Dermis blood vessel endothelial cell (primary cell): ENCODE measurements at places on chromosomes 11 and 22. TPM values are rescaled to one million over a fixed set of nuclear protein-coding genes. Genes with fewer than 3 reads are reported as not detected.

LRRN4CL gene
- 0.34 and 0.51 TPM in 2 replicates for total RNA-seq

GRCh38 chr22:49867303-49868265 is 13.9 kb downstream of the ZBED4 start:
- no peak for DNase-seq

DNA sequence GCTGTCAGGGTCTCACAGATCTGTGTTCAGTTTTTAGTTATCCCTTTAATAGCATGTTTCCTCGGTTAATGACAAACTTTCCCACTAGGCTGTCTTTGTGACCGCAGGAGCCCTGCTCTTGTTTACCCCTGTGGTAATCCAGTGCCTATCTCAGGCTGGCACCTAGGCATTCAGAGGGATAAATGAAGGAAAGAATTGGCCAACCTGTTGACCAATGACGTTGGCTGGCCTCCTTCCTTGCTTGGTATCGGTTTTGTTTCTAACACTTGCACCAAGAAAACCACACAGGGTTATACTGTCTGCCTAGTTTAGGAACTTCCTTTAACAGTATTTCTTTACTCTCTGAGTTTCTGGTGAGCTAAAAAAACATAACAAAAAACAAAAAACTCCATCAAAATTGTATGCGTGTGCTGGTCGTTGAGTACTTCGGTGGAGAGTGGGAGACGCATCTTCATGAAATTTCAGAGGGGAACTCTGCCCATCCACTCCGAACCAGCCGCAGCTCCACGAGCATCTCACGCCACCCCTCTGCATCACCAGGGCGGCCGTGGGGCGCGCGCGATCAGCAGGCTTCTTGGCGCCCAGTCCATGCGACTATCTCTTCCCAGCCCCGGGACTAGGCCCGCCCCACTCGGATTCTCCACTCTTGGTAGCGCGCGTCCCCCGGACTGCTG is 563 bp upstream of the ENDOD1 start:
- no peak for DNase-seq

DNA sequence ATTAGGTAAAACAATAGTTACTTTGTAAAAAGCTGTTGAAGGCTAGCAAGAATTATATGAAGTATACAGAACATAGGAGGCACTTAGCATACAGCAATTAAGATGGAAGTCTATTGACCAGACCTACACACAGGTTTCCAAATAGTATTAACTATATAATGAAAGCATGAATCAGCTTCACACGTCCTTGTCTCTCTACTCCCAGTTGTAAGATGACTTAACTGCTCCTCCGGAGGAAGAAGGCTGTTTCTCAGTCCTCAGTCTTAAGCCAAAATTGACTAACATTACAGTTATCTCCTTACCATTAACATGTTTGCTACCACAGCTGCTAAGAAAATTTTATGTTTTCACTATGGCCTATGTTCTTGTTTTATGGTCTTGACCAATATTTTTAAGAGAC is 24.7 kb downstream of the SIK3 start:
- no peak for DNase-seq

DNA sequence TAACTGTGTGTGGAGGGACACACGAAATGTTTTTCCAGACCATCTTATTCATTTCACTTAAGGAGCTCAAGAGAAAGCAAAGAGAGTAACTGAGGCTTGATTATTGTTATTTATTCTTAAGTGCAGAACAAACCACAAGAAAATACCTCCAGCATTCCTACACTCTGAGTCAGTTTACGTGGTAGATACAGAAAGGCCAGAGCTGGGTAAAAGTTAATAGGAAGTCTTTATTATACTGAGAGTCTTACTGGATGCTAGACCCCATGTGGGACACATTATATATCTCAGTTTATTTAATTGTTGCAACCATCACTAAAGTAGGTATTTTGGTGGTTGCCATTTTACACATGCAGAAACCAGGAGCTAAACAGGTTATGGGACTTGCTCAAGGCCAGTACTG is 261.4 kb upstream of the POU2AF2 start:
- no peak for DNase-seq

KREMEN1 gene
- 0.56 and 0.68 TPM in 2 replicates for total RNA-seq

CARD18 gene
- total RNA-seq, result not detected in 2 replicates

GRCh38 chr11:102110761-102111010 is 439 bp downstream of the YAP1 start:
- no peak for DNase-seq

DNA sequence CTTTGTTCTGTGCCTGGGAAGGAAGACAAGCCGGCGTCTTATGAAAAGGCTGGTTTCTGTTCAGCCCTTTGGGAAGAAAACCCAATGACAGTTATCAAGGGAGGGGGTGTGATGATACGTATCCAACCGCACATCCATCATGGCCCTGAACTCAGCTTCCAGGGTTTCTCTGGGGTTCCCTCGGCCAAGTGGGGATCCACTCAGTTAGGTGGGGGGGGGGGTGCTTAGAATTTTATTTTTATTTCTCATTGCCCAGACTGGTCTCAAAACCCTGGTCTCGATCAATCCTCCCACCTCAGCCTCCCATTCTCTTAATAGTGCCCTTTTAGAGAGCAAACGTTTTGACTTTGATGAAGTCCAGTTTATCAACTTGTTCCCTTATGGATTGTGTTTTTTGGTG is 25.7 kb downstream of the KCNQ1 start:
- DNase-seq, result no peak
